ENCODE measurements at places on chromosomes 2 and 18. TPM values are rescaled to one million over a fixed set of nuclear protein-coding genes. Genes with fewer than 3 reads are reported as not detected.

The ABCG8 gene
- 0.06 TPM for total RNA-seq

The FLACC1 gene
- 0.38 TPM for total RNA-seq

The ADCYAP1 gene
- total RNA-seq, result 1.5 TPM

The GCC2 gene
- total RNA-seq, result 19.6 TPM

The SP140 gene
- total RNA-seq, result 0.19 TPM

DNA sequence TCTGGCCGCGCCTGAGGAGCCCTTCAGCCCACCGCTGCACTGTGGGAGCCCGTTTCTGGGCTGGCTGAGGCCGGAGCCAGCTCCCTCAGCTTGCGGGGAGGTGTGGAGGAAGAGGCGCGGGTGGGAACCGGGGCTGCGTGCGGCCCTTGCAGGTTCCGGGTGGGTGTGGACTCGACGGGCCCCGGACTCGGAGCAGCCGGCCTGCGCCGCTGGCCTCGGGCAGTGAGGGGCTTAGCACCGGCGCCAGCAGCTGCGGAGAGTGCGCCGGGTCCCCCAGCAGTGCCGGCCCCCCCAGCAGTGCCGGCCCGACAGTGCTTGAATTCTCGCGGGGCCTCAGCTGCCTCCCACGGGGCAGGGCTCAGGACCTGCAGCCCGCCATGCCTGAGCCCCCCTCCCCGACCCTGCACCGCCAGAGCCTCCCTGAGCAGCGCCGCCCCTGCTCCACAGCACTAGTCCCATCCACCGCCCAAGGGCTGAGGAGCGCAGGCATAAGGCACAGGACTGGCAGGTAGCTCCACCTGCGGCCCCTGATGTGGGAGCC is 534.2 kb downstream of the ZNF804A start:
- H3K27ac ChIP-seq, result no peak overlapping the region
- no peak overlapping the region for H3K4me3 ChIP-seq
- H3K4me1 ChIP-seq, result no peaks in the 10 kb centered on the region
- no peaks in the 10 kb centered on the region for H3K27me3 ChIP-seq

DNA sequence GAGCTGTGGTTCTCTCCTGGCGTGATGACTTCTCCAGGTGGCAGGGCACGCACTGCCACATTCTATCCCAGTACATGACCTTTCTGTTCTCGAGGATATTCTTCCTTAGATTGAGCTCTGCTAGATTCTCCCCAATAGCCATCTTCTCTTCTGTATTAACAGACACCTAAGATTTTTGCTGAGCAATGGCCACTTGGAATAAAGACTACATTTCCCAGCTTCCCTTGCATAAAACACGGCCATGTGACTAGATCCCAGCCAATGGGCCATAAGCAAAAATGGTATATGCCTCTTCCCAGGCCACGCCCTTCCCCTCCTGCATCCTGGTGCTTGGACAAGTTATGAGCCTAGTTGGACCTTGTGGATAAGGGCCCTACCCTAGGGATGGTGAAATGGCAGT is 82.1 kb downstream of the EIF2AK3 start:
- DNase-seq, result no peak
- no peak overlapping the region for H3K27ac ChIP-seq
- H3K4me1 ChIP-seq, result no peaks in the 10 kb centered on the region

DNA sequence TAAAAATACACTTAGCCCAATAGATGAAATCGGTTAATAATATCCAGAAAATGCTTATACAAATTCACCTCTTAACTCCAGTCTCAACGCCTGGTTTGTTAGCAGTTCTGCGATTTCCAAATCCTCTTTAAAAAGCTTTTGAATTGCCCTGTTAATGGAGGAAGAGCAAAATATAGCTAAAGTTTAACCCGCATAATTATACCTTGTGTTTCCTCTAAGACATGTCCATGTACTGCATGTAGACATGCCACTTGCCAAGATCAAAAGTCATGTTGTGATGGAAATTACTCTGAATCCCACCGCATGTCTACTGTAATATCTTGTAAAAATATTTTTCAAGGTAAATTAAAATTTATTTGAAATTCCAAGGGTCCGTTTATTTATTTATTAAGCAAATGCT is 291.2 kb upstream of the LRP1B start:
- no peaks in the 10 kb centered on the region for H3K36me3 ChIP-seq
- H3K27me3 ChIP-seq, result no peaks in the 10 kb centered on the region
- no peak overlapping the region for H3K27ac ChIP-seq
- H3K4me3 ChIP-seq, result no peak overlapping the region

DNA sequence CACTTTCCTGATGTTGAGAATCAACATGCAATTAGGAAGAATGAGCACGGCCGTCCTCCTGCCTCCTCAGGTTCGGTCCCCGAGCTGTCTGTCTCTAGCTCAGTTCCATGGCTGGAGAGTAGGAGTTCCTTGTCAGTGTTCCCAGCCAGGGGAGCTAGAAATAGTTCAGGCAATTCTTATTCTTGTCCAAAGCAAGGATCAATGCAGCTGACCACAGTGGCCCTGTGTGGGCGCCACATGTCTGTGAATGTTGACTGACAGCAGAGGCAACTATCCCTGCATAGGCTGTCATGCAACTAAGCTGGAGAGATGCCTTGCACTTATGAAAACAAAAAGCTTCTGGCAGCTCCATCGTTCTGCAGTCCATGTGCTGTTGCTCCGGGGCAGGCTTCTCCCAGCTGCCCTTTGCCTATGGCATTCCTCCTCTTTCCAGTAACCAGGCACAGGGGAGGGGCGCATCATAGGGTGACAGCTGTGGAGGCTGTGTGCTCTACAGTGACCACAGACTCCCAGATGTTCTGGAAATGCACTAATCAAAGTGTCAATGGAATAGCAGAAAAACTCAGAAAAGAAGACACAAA is 58.7 kb downstream of the PDCL3 start:
- no peaks in the 10 kb centered on the region for H3K36me3 ChIP-seq
- no peak overlapping the region for H3K4me3 ChIP-seq
- no peaks in the 10 kb centered on the region for H3K4me1 ChIP-seq
- DNase-seq, result no peak

GRCh38 chr2:214294426-214294825 is 116.4 kb upstream of the VWC2L start:
- no peaks in the 10 kb centered on the region for H3K36me3 ChIP-seq
- no peak overlapping the region for H3K4me3 ChIP-seq
- no peak for DNase-seq
- no peaks in the 10 kb centered on the region for H3K4me1 ChIP-seq
- H3K27me3 ChIP-seq, result no peaks in the 10 kb centered on the region
- H3K27ac ChIP-seq, result no peak overlapping the region

DNA sequence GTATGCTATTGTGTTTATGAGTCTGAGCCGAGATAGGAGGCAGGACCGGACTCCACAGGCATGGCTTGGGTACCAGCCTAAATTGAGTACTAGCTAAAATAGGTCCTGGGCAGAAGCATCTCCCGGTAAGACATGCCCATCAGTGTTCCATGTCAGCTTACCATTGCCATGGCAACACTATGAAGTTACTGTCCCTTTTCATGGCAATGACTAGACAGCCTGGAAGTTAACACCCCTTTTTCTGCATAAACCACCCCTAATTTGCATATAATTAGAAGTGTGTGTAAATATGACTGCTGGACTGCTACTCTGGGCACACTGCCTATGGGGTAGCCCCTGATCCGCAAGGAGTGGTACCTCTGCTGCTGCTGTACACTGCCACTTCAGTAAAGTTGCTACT is 1005.1 kb upstream of the FAM98A start:
- no peaks in the 10 kb centered on the region for H3K27me3 ChIP-seq
- no peaks in the 10 kb centered on the region for H3K36me3 ChIP-seq
- no peak overlapping the region for H3K4me3 ChIP-seq
- no peaks in the 10 kb centered on the region for H3K4me1 ChIP-seq
- no peak overlapping the region for H3K27ac ChIP-seq
- no peak for DNase-seq

GRCh38 chr2:57204364-57204763 is 842.2 kb upstream of the VRK2 start:
- H3K4me3 ChIP-seq, result no peak overlapping the region
- H3K27ac ChIP-seq, result no peak overlapping the region
- DNase-seq, result no peak
- no peaks in the 10 kb centered on the region for H3K36me3 ChIP-seq
- no peaks in the 10 kb centered on the region for H3K4me1 ChIP-seq
- no peaks in the 10 kb centered on the region for H3K27me3 ChIP-seq

- DNase-seq, result no peak
- H3K27me3 ChIP-seq, result no peaks in the 10 kb centered on the region
- H3K4me1 ChIP-seq, result no peaks in the 10 kb centered on the region
- no peaks in the 10 kb centered on the region for H3K36me3 ChIP-seq
Observed at GRCh38 chr18:44526705-44527415, 153.8 kb upstream of the SETBP1 start.

GRCh38 chr18:77763530-77764145 is 514.0 kb downstream of the GALR1 start:
- peaks cover 7% of the 10 kb centered on the region for H3K27me3 ChIP-seq
- no peaks in the 10 kb centered on the region for H3K36me3 ChIP-seq
- H3K4me3 ChIP-seq, result no peak overlapping the region
- no peaks in the 10 kb centered on the region for H3K4me1 ChIP-seq

DNA sequence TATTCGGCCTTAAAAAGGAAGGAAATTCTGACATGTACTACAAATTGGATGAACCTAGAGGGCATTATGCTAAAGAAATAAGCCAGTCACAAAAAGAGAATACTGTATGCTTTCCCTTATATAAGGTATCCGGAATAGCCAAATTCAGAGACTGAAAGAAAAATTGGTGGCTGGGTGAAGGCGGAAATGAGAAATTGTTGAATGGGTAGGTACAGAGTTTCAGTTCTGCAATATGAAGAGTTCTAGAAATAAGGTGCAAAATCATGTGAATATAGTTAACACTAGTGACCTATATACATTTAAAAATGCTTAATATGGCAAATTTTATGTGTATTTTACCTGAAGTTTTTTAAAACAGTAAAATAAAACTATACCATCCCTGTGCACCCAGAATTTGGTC is 43.1 kb downstream of the RMP24 start:
- no peak overlapping the region for H3K4me3 ChIP-seq
- DNase-seq, result no peak
- no peak overlapping the region for H3K27ac ChIP-seq
- H3K27me3 ChIP-seq, result no peaks in the 10 kb centered on the region

- no peaks in the 10 kb centered on the region for H3K36me3 ChIP-seq
- H3K27ac ChIP-seq, result no peak overlapping the region
- peaks cover 4% of the 10 kb centered on the region for H3K27me3 ChIP-seq
- H3K4me1 ChIP-seq, result no peaks in the 10 kb centered on the region
- no peak overlapping the region for H3K4me3 ChIP-seq
Observed at GRCh38 chr2:150607390-150607811, 119.9 kb upstream of the RND3 start.

All from pancreas (tissue), 10 donors.